ENCODE measurements at places on chromosomes 3 and 15. TPM values are rescaled to one million over a fixed set of nuclear protein-coding genes. Genes with fewer than 3 reads are reported as not detected.

CAND2 gene
- 0.60 TPM for total RNA-seq

GRK7 gene
- total RNA-seq: not detected

ROBO1 gene
- 14.2 TPM for total RNA-seq

GRAMD2A gene
- total RNA-seq: not detected

TERC gene
- 52.4 TPM for total RNA-seq

STXBP5L gene
- 0.05 TPM for total RNA-seq

- DNase-seq: no peak
These were observed 83.3 kb downstream of the MCTP2 start for GRCh38 chr15:94314639-94315038.

DNA sequence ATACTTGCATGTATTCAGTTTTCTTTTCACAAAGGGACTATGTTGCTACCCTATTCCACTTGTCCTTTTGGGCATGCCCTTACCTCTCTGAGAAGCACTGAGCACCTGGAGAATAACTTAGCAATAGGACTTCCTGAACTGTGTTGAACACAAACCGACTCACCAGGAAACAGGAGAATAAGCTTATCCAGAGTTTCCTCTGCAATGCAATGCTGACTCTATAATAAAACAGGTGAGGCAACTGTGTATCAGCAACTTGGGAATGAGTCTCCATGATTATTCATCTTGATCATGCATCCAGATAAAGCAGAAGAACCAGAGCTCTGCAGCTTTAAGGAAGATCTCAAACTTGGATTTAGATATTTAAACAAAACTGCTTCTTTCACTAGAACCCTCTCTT lies 806.5 kb downstream of the IGSF11 start:
- DNase-seq: no peak

DNA sequence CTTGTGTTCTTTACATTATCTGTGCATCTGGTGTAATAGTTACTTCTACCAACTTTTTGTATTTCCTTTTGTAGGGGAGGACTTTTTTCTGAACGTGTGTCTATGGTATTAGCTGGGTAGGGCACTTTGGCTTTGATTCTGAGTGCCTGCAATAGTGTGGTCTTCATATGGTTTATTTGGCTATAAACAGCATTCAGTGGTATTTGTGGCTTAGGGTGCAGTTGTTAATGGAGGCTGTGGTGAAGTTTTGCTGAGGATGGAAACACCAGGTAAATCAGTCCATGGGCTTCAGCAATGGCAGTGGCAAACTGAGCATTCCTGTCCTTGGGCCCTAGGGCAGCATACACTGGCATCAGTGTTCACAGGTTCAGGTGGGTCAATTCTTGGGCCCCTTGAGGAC lies 230.6 kb upstream of the CTNNB1 start:
- DNase-seq: no peak

GRCh38 chr3:39707314-39707909 lies 102.0 kb upstream of the MYRIP start:
- peak; percentile 18 for DNase-seq

GRCh38 chr3:41207355-41207754 lies 8.1 kb downstream of the CTNNB1 start:
- no peak for DNase-seq

DNA sequence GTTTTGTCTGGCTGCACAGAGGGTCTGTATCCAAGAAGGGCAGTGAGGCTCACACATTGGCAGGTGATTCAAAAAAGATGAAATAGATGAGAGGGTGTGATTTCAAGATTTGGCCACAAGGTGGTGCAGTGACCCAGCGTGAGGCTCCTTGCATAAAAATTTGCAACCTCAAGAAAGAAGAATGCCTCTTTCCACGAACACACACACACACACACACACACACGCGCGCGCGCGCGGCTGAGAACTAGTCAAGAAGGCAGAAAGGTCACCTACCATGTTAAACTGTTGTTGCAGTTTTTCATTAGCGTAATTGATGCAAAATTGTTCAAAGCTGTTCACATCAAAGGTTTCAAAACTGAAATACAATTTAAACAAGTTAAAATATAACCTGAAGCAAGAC lies 39.2 kb downstream of the MYO5C start:
- DNase-seq: peak; percentile 82

GRCh38 chr3:135224815-135225362 lies 429.8 kb downstream of the EPHB1 start:
- DNase-seq: no peak

GRCh38 chr3:192382861-192383260 lies 344.5 kb downstream of the FGF12 start:
- DNase-seq: no peak

DNA sequence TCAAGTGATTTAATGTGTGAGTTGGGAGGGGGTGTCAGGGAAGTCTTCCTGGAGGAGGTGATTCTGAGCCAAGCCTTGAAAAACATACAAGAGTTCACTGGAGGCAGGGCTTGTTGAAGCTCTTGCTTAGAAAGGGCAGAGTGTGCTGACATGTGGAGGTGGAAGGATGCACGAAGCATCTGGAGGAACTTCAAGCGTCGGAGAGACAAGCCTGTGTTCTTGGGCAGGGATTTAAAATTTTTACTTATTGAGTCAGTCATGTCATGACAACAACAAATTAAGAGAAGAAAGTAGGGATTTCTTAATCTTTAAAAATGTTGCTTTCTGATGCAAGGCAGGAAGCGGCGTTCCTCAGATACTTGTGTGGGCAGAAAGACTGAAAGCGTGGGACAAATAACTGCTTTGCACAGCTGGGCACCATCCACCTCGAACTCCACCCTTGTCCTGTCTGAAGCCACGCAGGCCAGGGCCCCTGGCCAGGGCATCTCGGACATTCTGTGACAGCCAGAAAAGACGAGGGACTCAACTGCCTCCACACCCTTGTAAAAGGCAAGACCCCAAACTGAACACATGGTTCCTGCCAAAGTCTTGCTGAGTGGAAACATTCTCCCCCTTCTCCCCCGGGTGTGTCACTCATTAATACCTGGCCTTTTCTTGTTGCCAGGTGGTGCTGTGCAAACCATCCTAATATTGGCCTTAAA lies 6.9 kb upstream of the IL16 start:
- DNase-seq: peak; percentile 21

GRCh38 chr15:25051399-25052154 lies 96.8 kb downstream of the SNRPN start:
- DNase-seq: no peak

GRCh38 chr15:101539492-101539891 lies 50.0 kb upstream of the PCSK6 start:
- no peak for DNase-seq

DNA sequence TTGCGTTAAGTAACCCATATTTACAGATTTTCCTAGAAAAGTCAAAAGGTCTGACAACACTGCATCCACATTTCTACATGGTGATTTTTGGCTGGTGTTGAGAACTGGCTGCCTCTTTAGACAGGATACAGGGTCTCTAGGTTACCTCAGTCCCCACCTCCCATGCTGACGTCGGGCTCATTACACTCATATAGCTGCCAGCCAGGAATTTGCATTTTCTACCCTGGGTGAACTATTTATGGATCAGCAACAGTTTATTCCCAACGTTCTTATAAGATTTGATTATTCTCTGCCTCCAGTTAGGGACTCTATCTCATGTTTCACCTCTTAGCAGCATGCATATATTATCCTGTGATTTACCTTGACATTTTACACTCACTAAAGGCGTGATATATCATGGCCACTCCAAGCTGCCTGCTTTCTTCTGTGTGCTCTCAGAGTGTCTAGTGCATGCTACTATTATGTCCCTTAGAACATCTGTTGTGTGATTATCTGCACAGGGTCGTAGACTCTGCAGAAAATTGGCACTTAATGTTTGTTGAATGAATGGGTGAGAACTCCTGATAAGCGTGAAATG lies 49.0 kb downstream of the CLDN11 start:
- no peak for DNase-seq

DNA sequence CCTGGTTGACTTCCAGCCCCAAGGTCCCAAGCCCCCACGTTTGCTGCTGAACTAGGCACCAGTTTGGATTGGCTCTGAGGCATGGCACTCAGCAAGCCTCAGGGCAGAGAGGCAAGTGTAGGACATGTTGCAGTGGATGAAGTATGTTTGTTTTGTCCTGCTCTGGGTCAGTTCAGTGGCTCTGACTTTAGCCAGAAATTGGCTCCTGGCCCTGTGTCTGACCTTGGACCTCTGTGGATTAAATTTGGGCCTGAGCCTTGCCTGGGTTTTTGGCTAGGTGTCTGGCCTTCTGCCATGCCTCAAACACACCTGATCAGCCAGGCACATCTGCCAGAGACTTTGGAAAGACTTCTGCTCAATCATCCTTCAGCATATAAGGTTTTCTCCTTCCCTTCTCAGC lies 3.6 kb upstream of the MRAS start:
- no peak for DNase-seq

DNA sequence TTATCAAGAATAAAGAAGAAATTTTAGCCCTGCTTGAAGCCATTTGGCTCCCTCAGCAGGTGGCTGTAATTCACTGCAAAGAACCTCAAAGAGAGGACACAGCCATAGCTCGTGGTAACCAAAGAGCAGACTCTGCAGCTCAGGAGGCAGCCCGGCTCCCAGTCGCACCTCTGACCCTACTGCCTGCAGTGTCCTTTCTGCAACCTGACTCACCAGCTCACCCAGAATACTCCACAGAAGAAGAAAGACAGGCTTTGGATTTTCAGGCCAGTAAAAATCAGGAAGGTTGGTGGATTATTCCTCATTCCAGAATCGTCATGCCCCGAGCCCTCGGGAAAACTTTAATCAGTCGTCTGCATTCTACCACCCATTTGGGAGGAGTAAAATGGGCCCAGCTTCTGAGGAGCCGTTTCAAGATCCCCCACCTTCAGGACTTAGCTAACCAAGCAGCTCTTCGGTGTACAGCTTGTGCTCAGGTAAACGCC lies 38.6 kb downstream of the ZBTB11 start:
- no peak for DNase-seq

- peak; percentile 63 for DNase-seq
These were observed 34.8 kb upstream of the CTSH start for GRCh38 chr15:78979456-78980320.

GRCh38 chr15:83766339-83766738 lies 112.4 kb downstream of the ADAMTSL3 start:
- DNase-seq: no peak

- no peak for DNase-seq
These were observed 65.3 kb downstream of the IGF1R start for GRCh38 chr15:98713585-98714001.

GRCh38 chr3:157109267-157110141 lies 50.4 kb downstream of the CCNL1 start:
- no peak for DNase-seq

- DNase-seq: no peak
These were observed 531 bp upstream of the BLOC1S6 start for GRCh38 chr15:45586601-45587094.

- DNase-seq: peak; percentile 40
These were observed 90.6 kb downstream of the ABI3BP start for GRCh38 chr3:100902572-100902971.

DNA sequence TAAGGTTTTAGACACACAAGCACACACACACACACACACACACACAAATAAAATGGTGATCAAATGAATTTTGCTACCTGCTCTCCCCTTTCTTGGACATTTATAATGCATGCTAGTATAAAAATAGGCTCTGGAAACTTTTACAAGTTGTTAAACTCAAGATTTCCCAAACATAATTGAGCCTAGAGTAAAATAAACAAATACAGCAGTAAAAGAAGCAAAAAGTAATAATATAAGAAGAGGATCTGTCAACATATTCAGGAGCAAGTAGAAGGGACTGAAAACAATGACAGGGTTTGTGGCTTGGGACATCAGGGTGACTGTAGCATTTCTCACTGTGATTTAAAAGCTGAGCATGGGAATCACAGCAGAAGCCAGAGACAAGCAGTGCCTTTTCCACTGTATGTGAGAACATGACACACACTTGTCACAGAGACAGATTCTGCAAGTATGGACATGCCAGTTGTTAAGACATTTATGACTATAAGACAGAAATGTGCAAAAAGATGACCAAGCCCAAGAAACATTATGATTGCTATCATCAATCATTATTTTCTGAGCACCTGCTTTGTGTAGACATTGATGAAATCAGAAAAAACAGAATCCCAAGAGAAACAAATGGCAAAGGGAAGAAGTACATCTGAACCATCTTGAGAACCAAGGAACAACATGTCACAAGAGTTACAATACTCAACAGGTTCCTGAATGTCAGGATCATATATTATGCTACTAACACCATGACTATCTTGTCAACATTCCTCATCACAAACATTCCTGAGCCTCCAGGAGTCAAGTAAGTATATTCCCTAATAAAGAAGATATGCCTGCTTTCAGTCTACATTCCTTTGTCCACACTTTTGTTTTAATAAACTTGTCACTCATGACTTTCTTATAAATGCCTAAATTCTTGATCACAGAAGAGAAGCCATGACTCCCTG lies 7.1 kb downstream of the THRB start:
- no peak for DNase-seq

DNA sequence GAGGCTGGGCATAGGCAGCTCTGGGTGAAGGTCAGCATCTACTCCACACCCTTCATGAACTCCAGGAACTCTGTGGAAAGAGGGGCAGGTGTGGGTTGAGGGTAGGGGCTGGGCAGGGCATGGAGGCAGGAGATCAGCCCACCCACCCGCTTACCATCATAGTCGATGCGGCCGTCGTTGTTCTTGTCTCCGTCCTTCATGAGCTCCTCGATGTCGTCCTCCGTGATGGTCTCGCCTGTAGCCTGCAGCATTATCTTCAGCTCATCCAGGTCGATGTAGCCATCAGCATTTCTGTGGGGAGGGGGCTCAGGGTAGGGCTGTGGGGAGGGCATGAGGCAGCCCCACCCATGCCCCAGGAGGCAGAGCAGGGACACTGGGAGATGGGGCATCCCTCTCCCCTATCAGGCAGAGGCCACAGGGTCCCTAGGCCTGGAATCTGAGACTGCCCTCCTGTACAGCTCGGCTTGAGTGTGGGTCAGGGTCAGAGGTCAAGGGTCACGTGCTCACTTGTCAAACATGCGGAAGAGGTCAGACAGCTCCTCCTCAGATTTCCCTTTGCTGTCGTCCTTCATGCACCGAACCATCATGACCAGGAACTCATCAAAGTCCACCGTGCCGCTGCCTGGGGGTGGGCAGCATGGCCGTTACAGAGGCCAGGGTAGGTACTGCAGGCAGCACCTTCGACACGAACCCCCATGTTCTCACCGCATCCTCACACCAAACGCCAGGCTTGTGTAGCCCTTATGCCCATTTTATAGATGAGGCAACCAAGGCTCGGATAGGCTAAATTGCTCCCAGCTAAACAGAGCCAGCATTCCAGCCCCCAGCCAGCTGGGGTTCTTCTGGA lies 2.4 kb downstream of the TNNC1 start:
- DNase-seq: no peak

GRCh38 chr3:139292192-139292591 lies 51.6 kb upstream of the MRPS22 start:
- no peak for DNase-seq

DNA sequence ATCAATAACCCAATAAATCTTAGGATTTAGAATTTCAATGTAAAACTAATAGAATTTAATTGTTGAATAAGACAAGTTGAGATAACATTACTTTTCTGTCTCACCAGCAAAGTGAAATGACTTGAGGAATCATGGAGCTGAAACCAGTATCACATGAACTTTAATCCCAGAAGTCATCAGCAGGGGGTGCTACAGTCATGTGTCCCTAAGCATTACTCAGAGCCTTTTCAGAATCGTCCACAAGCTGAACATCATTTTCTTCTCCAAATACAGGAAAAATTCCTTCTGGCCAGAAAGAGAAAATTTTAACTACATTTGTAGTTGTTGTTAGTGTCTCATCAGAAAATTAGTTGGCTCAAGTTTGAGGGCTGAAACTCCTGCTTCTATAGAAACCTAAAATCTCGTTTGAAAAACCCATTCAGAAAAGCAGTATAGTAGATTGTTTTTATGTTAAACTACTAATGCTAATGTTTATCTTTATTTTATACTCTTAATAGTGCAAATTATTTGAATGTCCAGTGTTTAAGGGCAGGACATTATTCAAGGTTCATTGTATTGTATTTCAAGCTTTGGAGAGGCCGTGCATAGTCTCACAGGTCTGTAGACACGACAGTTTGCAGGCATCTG lies 384.1 kb downstream of the PLOD2 start:
- peak; percentile 73 for DNase-seq
